KBM-7 (cell line): ENCODE measurements at places on chromosomes 2 and 18.

DNA sequence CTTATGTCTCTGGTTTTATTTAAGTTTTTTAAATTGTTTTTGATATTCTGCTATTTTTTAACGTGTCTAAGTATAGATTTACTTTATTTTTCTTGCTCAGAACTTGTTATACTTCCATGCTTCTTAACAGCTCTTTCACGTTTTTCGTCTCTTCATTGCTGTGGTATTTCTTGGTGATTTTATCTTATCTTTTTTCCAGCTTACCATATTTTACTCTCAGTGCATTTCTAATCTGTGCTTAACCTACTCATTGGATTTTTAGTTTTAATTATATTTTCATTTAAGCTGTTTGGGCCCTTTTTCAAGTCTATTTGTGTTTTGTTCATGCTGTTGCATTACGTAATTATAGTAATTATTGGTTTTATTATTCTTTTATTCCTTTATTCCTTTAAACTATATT, 11.1 kb downstream of the SLC9A2 start:
- DNase-seq: no peak

DNA sequence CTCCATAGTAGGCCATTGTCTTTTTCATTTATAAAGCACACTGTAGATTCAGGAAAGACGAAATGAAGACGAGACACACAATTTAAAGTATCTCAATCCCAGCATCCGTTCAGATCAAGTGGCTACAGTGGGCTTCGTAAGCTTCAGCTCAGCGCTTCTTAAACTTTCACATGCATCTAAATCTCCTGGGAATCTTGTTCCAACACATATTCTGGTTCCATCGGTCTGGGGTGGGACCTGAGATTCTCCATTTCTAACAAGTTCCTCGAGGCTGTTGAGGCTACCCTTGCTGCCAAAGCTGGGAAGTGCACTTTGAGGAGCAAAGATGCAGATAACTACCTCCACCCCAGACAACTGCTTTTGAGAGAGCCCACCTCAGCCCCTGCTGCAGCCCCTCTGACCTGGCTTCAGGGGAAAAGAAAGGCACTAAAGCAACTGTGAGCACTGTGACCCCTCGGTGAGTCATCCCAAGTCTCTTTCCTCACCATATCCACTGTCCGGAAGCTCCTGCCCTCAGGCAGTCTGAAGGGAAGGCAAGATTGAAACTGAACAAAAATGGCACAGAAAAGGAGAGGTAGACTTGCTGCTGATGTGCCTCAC, 201.1 kb upstream of the FBXO11 start:
- no peak for DNase-seq

DNA sequence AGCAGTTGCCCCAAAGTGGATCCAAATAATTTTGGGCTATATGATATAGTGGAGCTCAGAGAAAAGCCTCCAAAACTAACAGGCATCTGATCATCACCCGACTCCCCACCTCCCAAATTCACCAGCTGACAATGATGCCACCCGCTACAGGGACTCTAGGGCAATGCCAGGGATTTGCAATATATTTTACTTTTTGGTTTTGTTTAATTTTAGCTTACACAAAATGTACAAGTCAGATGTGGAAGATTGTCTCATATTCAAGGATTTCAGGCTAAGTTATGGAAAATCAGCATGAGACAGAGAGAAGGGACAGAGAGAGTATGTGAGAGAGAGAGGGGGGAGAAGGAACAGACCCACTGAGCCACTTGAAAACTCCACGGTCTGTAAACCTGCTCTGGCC, 187.4 kb downstream of the TMEM247 start:
- no peak for DNase-seq

GRCh38 chr18:74274700-74275099, 17.1 kb downstream of the CYB5A start:
- no peak for DNase-seq

- no peak for DNase-seq
Observed at GRCh38 chr18:78697446-78697845, 282.2 kb upstream of the SALL3 start.

- DNase-seq: no peak
Observed at GRCh38 chr2:66919286-66919685, 477.8 kb upstream of the ETAA1 start.

DNA sequence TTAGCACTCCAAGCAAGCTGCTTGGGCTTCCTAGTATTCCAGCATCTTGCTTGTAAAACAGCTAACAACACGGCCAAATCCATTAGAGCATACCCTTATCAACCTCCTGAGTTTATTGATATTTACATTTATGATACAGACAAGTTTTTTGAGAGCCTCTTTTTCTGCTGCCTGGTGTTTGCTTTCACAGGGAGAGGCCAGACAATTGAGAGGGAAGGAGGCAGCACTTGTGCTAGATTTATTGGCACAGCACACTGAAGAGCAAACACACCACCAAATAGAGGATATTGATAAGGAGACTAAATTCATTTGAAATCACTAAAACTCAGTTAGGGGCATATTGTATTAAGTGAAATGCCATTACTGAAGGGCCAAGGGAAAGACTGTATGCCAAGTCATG, 1142.3 kb upstream of the FANCL start:
- no peak for DNase-seq
